ENCODE measurements at places on chromosomes 6 and 20.

DNA sequence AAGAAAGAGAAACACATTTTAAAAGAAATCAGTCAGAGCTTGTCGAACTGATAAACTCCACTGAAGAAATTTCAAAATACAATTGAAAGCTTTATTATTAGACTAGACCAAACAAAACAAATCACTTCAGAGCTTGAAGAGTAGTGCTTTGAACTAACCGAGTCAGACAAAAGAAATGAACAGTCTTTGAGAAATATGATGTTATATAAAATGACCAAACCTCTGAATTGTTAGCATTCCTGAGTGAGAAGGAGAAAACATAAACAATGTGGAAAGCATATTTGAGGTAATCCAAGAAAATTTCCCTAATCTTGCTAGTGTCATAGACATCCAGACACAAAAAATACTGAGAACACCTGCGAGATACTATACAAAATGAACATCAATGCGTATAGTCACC, 13.2 kb upstream of the CST4 start:
- DNase-seq = no peak

DNA sequence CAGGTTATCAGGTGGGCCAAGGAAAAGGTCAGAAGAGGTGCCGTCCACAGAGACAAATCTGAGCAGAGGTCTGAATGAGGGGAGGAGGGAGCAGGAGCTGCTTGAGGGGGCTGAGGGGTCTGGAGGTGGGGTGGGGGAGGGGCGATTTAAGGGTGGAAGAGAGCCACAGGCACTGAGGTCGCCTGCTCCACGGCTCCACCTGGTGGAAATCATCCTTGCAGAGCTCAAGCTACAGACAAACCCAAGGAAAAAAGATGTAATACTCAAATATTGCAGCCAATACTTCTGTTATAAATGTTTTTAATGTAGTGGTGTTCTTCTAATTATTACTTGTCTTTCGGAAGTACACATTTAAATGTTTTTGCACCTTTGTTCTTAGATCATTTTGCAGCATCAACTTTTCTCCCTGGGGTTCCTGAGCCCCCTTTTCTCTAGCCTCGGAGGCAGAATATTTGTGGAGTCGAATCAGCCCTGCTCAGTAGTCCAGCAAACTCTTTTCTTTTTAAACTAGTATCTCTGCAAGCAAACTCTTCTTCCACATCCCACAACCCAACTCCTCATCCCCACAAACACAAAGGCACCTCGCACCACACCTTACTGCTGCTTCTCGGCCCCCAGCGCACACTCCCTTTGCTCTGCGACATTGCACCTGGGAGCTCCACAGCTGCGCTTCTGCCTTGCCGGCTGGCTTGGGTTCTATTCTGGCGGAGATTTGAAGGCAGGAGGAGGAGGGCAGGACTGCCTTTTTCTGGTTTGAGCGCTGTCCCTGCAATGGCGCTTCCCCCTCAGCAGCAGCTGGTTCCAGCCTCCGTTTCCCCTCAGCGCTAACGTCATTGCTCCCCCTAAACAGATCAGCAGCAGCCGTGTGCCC, 51.0 kb upstream of the TFAP2A start:
- no peak for DNase-seq

DNA sequence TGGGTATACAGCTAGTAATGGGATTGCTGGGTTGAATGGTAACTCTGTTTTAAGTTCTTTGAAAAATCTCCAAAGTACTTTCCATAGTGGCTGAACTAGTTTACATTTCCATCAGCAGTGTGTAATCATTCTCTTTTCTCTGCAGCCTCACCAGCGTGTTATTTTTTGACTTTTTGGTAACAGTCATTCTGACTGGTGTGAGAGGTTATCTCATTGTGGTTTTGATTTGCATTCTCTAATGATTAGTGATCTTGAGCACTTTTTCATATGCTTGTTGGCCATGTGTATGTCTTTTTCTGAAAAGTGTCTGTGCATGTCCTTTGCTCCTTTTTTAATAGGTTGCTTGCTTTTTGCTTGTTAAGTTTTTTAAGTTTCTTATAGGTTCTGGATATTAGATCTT, 194.2 kb upstream of the PHACTR1 start:
- no peak for DNase-seq

- no peak for DNase-seq
These were observed 42.7 kb upstream of the SLC22A2 start for GRCh38 chr6:160301339-160301738.

GRCh38 chr6:44614396-44614795, 226.9 kb downstream of the CDC5L start:
- no peak for DNase-seq

- no peak for DNase-seq
These were observed 76.5 kb downstream of the ADTRP start for GRCh38 chr6:11702089-11702488.

GRCh38 chr6:108667993-108668392, 107.3 kb downstream of the FOXO3 start:
- DNase-seq = peak; percentile 6

GRCh38 chr6:54002116-54002515, 109.1 kb upstream of the MLIP start:
- no peak for DNase-seq

GRCh38 chr6:30450548-30450908, 38.8 kb upstream of the HLA-E start:
- no peak for DNase-seq

- DNase-seq = no peak
These were observed 767 bp downstream of the PTK6 start for GRCh38 chr20:63536241-63536977.

DNA sequence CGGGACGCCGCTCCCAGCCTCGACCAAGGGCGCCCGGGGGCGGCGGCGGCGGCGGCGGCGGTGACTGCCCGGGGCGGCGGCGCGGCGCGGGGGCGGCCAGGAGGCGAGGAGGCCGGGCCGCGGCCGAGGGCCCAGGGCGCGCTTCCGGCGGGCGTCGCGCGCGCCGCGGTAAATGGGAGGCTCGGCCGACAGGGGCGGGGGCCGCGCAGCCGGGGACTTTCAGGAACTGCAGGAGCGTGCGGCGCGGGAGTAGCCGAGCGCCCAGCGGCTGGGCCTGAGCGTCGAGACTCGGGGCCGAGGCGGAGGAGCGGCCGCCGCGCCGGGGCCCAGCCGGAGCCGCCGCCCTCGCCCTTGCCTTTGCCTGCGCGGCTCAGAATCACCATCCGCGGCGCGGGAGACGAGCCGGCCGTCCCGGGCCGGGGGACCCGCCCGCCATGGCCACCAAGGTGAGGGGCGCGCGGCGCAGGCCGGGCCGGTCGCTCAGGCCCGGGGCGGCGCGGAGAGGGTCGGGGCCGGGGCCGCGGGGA, at the start of gene SNX9:
TSS of gene SNX9 (plus strand) at position 246 of the 527 bp plus-strand sequence. CDS start at position 435, 189 bp downstream.
- DNase-seq = no peak

- DNase-seq = no peak
These were observed 545.5 kb downstream of the EPM2A start for GRCh38 chr6:145189836-145190235.

GRCh38 chr6:21753241-21754108, 159.9 kb downstream of the SOX4 start:
- DNase-seq = no peak

DNA sequence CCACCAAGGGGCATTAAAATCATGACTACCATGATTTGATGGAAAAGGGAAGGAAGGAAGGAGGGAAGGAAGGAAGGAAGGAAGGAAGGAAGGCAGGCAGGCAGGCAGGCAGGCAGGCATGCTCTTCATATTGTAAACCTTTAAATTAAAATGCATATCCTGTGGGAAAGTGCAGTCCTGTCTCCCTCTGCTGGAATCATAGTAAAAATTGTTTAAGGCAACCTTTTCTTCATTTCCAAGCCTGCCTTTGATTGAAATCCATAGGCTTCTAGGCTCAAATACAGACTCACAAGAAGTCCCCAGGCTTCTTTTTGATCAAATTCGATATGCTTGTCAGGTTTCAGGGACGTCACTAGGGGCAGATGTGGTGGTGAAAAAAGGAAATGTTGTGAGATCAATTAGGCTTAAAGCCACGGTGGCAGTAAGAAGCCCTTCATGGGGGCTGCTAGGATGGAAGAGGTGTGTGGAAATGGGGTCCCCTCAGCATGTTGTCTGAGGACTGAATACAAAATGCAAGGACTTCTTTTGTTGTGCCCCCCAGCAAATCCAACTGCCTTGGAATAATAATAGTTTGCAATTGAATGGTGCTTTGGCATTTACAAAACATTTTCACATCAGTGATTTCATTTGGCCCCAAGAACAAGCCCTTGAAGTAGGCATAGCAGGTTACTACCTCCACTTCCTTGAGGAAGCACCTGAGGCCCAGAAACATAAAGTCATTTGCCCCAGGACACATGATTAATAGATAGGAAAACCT, 25.6 kb upstream of the GABRR1 start:
- no peak for DNase-seq

DNA sequence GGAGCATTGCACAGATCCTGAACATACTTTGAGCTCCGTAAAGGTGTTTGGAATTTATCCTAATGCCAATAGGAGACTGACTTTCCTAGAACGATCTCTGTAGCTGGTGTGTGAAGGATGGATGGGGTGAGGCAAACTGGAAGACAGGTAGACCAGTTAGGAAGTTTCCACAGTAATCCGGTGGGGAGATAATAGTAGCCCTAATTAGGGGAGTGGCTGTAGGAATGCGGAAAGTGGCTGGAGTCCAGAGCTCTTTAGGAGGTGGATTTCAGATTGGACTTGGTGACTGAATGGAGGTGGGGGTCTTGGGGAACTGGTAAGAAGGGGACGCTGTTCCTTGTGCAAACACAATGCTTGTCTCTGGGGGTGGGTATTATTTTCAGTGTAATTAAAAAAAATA, 146.3 kb downstream of the SOX4 start:
- DNase-seq = no peak

GRCh38 chr6:154289818-154290508, 66.6 kb downstream of the IPCEF1 start:
- DNase-seq = no peak

GRCh38 chr6:8803181-8803760, 367.9 kb upstream of the SLC35B3 start:
- DNase-seq = no peak

- no peak for DNase-seq
These were observed 11.5 kb upstream of the DACT2 start for GRCh38 chr6:168331058-168331457.

GRCh38 chr20:17870086-17870740, 98.4 kb downstream of the SNX5 start:
- no peak for DNase-seq

- no peak for DNase-seq
These were observed 1153.1 kb upstream of the GJE1 start for GRCh38 chr6:140979642-140980091.

DNA sequence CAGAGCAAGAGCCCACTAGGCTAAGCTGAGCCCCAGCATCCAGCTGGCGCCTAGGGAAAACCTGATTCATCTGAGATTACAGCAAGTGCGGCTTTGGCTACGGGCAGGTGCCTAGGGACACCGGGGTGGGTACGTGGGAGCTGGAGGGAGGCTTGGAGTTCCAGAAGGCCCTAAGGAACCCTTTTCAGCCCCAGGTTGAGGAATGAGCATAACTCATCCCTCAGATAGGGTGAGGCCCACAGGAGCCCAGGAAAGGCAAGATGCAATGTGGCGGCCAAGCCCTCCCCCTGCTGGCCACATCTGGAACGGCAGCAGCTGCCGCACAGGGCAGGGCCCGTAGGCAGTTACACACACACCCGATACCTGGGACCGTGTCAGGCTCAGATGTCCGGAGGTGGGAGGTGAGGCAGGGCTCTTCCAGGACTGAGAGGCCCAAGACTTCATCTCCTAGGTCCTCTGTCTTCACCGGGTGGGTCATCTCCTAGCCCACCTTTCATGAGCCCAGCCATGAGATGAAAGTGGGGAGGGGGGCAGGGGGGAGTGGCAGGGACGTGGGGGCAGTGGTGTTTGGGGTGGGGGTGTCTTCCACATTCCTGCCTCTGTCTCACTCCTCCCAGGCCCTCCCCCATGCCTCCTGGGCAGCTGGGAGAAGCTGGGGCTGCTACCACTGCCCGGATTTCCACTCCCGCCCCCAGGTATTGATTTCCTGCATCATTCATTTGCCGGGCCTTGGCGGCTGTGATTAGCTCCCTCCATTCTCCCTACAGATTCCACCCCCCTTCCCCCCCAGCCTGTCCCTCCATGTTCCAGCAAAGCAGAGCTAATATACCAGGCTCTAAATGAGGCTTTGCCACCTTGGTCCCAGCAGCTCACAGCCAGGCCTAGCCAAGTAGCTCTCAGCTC, 5.5 kb downstream of the MDGA1 start:
- peak; percentile 38 for DNase-seq

DNA sequence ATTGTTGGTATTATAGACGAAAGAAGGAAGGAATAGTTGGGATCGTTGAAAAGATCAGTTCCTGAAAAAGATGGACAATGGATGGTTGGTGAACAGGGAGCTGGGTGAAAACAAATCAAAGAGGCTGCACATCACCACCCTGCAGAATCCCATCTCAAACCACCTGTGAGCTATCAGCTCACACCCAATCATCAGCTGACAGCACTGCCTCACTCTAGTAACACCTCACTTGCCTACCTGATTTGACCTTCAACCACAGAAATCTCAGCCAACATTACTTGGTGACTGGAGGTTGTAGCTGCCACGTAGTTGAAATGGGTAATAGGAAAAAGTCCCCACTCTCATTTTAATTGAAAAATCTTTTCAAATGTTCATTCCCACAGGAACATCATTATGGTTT, 101.8 kb upstream of the DST start:
- DNase-seq = no peak

DNA sequence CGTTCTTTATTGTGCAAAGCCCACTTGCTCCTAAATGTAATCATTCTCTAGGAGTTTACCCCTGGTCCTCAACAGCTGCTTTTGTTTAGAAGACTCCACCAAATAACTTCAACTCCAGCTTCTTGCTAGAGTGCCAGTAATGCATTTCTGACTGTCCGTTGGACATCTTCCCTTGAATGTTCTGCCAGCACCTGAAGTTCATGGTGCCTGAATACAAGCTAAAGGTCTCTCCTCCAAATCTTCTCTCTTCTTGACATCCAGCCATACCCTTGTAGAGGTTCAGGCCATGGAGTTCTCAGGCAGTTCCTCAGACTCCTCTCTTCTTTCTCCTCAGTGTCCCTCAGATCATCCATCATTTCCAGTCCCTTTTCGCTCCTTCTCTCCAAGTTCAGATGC, 21.7 kb downstream of the PHACTR2 start:
- DNase-seq = no peak

DNA sequence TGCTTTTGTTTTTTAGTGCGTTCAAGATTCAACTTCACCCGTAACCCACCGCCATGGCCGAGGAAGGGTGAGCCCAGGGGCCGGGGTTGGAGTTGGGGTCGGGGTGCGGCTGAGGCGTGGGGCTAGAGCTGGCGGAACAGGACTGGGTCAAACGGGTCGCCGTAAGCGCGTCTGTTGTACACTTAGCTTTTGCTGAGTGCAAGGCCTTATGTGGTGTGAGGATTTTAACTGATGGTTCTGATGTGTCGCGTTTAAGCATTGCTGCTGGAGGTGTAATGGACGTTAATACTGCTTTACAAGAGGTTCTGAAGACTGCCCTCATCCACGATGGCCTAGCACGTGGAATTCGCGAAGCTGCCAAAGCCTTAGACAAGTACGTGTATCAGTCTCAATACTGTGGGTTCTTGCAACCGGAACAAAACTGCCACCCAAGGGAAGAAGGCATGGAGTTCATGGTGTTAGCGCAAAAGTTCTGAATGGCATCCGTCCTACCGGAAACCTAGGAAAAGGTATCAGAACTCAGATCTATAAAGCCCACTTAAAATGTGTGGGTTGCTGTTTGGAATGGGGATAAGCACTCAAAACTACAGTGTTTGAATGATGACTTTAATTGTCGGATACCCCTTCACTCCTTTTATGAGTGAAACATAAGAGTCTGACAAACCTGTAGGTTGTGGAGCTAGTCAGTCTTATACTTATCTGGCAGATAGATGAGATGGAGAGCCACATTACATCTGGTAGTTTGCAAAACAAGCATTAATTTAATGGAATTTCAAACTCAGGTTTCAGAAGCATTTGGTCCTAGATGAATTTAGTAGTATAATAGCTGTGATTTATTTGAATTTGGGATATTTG, 574 bp downstream of the RPS12 start:
- no peak for DNase-seq

GRCh38 chr20:14986656-14987055, 649.2 kb upstream of the FLRT3 start:
- no peak for DNase-seq
